Motor neuron (in vitro differentiated cells): ENCODE measurements at places on chromosomes 5 and 9. TPM values are rescaled to one million over a fixed set of nuclear protein-coding genes. Genes with fewer than 3 reads are reported as not detected.

DNA sequence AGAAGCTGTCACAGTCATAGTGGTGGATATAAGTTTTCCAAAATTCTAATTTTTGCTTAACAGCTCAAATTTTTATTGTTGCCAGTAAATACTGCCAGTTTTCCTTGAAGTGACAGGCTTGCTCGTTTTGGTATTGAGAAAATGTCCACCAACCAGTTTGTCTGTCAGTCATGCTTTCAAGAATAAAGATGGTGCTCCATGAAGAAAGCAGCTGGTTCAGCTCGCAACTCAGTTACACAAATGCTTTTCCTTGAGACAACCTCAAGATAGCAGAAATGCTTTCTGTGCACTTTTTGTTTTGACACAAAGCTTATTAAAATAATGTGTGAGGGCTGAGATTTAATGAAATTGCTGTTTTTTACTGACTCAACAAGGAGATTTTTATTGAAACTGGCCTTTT lies 135.7 kb downstream of the LRRC70 start:
- ATAC-seq, result no peak

DNA sequence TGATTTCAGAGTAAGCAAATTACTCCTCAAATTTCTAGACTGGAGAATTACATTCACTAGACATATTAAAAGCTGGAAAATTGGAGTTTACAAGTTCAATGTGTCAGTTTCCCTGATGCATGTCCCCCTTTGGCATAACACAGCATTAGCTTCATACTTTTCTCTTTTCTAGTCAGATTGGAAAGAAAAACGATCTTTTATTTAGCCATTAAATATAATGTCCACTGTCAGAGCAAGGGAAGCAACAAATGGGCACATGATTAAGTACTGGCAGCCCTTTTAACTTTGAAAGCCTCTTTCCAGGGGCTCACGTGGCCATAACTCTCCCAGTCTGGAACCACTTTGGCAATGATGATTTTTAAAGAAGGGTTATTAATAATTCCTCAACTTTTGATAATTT lies 203.3 kb downstream of the KCNN2 start:
- ATAC-seq, result no peak

GRCh38 chr9:136620441-136621018 lies 42.2 kb upstream of the EGFL7 start:
- ATAC-seq, result no peak

DNA sequence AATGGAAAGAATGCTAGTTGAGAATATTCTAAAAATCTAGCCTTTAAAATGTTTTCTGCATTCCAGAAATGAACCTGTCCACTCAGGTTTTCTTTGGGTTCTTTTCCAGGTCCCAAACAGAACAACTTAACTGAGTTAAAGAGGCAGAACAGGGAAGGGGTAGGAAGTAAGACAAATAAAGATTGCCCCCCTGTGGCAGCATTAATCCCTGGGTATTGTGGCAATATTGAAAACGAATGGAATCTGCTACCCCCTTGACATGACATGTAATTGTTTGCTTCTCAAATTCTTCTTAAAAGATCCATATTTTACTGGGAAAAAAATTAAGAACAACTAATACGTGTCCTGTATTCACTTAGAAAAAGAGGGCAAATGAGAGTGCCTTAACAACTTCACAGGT lies 9.3 kb upstream of the RBM22 start:
- ATAC-seq, result no peak

- no peak for ATAC-seq
These were observed 14.6 kb downstream of the MRPL36 start for GRCh38 chr5:1785062-1785461.

The KCNIP1 gene
- total RNA-seq, result 17.5 and 19.3 TPM in 2 replicates

GRCh38 chr9:133707065-133707762 lies 30.9 kb downstream of the SARDH start:
- ATAC-seq, result no peak

- no peak for ATAC-seq
These were observed 47.5 kb upstream of the CLK4 start for GRCh38 chr5:178674334-178674733.

- ATAC-seq, result no peak
These were observed 6.6 kb downstream of the OTULINL start for GRCh38 chr5:14588145-14588544.

The OR1J2 gene
- not detected in 2 replicates for total RNA-seq
